ENCODE measurements at places on chromosomes 7 and 10.
A peak's percentile ranks its signal among the peaks of the same experiment; 100 is the strongest.

DNA sequence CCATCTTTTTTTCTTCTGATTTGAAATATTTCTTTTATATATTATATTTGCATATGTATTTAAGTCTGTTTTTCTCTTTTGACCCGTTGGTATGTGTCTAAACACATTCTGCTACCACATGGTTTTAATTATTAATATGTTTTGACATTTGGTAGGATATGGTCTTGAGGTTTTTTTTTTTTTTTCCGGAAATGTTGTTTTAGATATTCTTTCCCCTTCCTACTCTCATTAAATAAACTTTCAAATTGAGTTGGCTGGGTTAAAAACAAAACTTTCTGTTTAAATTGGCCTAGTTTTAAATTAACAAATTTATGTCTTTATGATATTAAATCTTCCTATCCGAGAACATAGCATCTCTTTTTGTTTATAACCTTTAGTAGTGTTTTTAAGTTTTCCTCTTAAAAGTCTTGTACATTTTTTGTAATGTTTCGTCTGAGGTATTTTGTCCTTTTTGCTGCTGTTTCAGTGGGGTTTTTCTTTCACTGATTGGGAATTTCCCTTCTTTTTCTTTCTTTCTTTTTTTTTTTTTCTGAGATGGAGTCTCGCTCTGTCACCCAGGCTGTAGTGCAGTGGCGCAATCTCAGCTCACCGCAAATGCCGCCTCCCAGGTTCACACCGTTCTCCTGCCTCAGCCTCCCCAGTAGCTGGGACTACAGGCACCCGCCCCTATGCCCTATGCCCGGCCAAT, 25.4 kb downstream of the STAM start:
- DNase-seq: no peak

GRCh38 chr7:64223366-64223765, 4.9 kb upstream of the ZNF679 start:
- no peak for DNase-seq

GRCh38 chr10:63628526-63629362, 107.5 kb downstream of the REEP3 start:
- peak; percentile 55 for DNase-seq

GRCh38 chr7:66790196-66790595, 49.7 kb downstream of the RABGEF1 start:
- no peak for DNase-seq

GRCh38 chr7:42672339-42672999, 239.4 kb downstream of the C7orf25 start:
- no peak for DNase-seq

- DNase-seq: no peak
Observed at GRCh38 chr10:101843032-101844021, at the start of gene KCNIP2. KCNIP2 (minus strand) TSS chr10:101843800; CDS start chr10:101843568, 232 bp downstream.

DNA sequence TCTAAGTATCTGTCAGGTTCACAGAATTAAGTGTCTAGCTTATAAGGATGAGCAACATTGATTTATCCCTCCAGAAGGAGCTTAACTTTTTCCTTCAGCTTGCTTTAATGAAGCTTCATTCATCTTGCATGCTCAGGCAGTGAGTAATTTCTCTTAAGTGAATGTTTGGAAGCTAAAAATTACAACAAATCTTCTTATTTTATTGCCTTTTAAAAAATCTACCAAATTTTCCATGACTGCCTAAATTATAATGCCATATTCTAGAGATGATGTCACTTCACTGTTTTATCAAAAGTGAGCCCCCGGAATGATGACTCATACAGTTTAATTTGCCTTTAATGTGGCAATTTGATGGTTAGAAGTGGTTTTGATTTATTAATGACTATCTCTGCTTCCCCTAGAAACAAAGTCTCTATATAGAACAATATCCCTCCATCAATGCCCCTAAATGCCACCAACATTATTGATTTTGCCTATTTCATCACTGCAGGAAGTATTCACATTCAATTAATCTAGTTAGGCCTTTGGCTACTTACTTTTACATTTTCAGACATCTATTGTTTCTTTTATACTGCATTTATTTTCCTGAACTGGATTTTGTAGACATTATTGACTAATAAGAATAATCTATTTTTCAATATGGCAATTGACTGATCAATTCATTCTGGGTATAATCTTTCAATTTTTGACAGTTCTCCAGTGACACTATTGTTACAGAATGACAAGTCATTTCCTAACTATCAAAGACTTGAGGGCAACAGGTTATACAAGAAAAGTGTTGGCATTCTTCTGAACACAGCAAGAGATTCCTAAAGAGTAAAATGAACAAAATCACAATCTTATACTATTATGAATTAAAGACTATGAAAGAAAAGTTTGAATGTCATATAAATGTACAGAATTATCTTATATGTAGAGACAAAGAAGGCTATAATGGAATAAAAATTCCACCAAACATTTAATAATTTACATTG, 139.3 kb upstream of the ODAD2 start:
- DNase-seq: no peak

DNA sequence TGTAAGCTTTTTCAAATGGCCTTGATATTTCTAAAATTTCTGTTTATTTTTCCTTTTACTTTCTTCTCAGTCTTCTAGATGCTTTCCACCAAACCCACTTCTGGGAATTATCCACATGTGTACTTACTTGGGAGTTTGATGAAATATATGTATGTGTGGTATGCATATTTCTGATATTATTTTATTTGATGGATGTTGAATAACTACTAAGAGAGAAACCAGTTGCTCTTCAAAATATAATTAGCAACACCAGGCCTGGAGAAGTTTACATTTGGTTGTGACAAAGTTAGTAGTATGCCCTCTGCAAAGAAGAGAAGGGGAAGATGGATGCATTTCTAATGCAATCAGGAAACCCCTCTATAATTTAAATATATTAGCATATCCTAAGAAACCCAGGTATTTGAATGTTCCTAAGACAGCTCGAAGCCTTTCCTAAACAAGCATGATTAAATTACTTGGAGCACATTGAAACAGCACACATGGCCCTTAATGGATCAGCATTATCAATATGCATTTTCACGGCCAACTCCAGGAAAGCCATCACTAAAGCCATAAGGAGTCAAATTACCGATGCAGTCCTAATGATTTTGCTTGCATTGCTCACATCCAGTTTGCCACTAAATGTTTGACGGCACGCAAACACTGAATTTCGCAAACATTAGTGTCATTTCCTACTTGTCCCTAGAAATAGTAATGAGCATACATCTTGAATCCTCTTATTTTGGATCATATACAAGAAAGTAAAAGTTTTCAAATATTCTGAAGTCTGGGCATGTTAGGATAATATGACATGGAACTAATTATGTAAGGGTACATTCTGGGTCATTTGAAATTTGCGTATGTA, 393.8 kb downstream of the EXOC4 start:
- DNase-seq: no peak

DNA sequence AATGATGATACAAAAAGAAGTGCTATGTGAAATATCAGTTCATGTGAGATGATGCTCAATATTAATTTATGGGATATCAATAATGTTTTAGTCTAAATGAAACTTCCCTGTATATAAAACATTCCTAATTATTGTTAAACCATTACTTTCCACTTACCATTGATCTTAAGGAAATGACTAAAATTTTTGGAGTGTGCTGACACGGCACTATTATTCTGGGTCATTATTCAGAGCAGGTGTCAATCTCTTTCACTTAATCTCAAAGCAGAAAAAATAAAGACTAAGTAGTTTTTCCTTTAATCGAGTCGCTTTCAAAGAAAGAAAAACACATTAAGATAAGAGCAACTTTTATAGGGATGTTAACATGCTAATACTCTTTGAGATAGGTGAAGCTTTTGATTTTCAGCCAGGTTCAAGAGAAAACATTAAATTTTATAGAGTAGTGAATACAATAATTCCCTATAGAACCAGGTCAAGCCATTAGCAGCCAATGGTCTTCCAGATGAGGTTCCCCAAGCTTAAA, 11.4 kb upstream of the CREB5 start:
- no peak for DNase-seq

DNA sequence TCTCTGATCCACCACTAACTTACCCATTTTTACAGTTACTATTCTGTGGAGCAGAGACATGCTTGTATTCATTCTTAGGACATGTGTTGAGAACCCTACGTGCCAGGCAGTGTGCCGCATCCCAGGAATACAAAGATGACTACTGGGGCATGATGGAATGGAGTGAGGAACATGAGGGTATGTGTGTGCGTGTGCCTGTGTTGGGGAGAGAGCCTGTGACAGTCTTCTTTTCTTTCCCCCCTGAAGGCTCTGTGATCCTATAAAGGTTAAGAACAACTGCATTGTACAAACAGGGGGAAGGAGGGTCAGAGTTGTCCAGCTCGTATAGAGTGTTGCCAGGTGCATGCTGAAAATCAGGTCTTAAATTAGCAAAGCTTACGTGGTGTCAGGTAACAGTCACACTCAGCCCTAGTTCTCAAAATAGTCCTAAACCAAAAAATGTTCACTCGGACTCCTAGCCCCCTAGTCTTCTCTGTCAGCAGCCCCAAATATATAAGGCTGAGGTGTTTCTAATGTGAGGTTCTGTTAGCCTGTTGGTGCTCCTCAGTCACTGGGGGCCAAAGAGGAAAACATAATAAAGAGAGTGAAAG, 161.9 kb downstream of the CELF2 start:
- no peak for DNase-seq

DNA sequence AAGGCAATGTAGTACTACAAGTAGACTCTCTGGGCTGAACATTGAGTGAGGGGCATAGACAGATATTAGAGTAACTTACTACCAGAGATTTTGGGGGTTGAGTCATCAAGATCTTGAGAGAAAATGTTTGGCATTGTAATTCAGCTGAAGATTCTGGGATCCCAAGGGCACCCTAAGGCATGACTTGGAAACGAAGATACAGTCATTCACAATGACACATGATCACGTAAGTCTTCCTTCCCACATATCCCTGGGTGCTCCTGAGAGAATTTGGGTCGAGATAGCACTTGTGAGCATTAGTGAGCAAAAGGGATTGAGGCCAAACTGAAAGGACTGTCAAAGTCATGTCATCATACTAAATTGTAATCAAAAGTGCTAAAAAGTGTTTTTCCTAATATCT, 192.5 kb upstream of the PCLO start:
- DNase-seq: no peak

GRCh38 chr7:55546814-55547213, 25.5 kb downstream of the VOPP1 start:
- DNase-seq: no peak

DNA sequence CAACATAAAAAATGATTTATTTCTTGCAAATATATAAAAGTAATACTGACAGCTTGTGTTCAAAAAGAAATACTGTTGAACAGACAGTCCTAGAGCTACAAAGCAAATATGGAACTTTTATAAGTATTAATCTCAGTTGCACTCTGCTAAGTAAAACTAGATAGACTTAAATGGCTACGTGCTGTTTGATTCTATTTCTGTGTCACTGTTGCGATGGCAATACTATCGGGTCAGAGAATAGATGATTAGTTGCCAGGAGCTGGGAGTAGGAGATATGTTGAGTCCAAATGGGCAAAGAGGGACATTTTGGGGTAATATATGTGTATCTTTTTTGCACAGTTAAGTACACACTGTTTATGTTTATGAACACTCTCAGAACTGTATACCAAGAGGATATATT, 41.1 kb upstream of the VWDE start:
- no peak for DNase-seq

- DNase-seq: no peak
Observed at GRCh38 chr7:80288175-80289122, 153.8 kb downstream of the GNAI1 start.

DNA sequence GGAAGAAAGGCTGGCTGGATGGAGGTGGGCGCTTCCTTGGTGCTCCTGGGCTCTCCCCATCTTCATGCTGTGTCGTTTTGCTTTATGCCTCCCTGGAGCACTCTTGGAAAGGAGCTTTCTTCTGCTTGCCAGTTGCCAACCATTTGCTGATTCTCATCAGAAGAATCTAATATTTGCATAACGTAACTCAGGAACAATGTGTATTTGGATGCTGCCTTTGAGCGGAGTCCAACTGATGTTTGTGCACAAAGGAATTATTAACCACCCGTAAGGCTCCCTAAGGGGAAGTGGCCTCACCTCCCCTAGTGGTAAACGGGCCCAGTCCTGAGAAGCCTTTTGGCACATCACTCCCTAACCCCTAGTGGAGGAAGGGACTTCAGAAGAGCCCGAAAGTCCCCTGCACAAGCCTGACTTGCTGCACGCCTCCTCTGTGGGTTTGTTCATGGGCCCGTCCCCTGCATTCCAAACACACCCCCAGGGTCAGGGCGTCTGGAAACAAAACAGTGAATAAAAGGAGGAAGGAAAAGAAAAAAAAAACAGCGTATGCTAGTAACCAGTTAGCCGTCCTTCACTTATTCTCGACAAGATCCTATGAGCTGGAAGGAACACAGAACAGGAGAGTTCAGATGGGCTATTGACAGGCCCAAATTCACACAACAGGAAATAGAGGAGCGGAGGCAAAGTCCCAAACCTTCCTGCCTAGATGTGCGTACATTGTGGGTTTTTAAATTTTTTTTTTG, 602.2 kb downstream of the LRMDA start:
- DNase-seq: no peak

DNA sequence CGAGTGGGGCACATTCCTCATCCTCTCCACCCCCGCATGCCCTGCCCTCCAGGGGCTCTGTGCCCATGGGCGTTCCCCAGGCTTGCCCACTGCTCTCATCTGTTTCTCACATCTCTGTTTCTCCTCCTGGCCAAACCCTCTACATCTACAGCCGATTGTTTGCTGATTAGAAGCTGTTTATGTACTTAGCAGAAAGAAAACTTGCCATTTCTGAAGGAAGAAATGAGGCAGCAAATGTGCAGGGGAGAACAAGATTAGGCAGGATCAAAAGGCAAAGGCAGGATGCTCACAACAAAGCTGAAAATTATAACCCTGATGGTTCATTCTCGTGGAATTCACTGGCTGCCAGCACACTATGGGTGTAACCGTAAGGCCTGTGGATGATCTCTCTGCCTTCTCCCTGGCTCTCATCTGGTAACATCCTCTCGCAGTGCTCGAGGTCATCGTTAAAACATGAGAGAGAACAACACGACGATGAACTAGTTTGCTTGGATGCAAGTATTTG, 111.6 kb upstream of the KLF14 start:
- DNase-seq: no peak

- DNase-seq: no peak
Observed at GRCh38 chr10:78456649-78457400, 423.2 kb downstream of the RPS24 start.

DNA sequence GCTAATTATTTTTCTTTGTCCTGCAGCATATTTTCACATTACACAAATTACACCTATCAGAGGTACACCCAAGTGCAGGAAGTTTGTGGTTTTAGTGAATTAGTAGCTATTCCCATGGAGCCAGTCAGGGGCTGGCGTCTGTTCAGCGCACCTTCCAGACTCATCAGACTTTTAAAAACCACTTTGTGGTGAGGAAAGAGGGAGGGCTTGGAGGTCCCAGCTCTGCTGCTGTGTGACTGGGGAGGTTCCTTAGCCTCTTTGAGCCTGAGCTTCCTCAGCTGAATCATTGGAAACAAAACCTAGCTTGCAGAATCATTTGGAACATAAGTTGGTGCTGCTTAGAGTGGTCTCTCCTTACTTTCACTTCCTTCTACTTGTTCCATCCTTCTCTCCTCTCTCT, 175.4 kb downstream of the SORCS3 start:
- no peak for DNase-seq

- no peak for DNase-seq
Observed at GRCh38 chr10:107206833-107207232, 42.3 kb upstream of the SORCS1 start.

Measured in neuronal stem cell (in vitro differentiated cells).